CD4-positive, alpha-beta T cell treated with Interleukin-17A for 4 hours (primary cell): ENCODE measurements at places on chromosomes 16 and 17.

GRCh38 chr16:73735018-73735417 is 561.6 kb upstream of the PSMD7 start:
- DNase-seq, result no peak

- DNase-seq, result peak; percentile 63
Measured at GRCh38 chr16:67029254-67030096, 526 bp downstream of the CBFB start.

DNA sequence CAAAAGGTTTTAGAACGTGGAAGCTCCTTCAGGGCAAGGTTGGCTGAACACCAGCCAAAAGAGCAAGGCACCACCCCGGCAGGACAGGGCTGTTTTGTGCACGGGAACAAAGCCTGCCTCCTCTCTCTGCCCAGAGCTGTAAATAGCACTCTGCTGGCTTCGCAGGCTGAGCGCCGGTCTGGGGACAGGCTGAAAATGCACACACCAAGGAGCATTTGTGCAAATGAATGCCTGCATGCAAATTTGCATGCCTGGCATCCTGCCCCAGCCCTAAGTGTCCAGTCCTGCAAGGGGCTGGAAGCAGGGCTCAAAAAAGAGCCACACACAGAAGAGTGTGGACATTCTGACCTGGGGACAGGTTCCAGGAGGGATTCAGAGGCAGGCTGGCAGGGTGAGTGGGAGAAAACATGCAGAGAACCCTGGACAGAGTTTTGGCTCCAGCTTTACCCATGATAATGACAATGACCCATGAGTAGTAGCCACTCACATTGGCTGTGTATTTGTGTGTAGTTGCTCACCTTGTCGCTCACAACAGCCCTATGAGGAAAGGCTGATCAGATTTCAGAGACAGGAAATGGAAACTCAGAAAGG is 11.7 kb downstream of the ABAT start:
- DNase-seq, result no peak

DNA sequence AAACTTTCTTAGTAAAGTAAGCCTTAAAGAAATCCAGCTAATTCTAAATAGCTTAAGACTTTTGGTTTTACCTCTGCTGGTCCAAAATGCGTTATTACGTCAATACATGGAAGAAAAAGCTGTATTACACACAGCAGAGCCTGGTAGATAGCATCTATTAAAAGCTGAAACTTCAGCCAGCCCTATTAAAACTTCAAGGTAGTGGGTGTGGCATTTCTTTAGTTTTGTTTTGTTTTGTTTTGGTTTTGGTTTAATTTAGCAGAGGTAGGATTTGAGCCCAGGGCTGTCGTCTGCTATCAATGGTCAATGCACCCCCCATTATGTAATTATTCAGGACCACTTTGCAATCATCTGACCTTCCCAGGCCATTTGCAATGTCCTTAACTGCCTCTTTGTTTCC is 318.4 kb upstream of the MAF start:
- no peak for DNase-seq

GRCh38 chr17:65618516-65618915 is 57.1 kb upstream of the AXIN2 start:
- no peak for DNase-seq

DNA sequence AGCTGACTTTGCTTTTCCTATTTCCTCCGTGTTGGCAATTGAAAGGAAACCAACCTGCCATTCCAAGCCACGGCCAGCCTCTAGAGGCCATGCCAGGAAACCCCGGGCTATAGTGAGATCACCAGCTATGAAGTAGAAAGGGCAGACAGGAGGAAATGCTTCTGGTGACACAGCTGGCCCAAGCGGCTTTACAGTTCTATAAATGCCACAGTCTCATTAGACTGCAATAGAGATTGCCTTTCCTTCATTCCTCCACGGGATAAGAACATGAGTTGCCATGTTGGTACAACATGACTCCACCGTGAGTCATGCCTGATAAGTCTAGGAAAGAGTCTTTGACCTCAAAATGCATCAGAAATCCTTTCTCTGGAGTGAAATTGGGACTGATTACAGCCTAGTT is 384.9 kb downstream of the GRIN2A start:
- DNase-seq, result no peak

GRCh38 chr17:14672830-14673229 is 371.9 kb downstream of the HS3ST3B1 start:
- DNase-seq, result no peak

GRCh38 chr17:64385187-64386083 is 5.2 kb downstream of the PECAM1 start:
- peak; percentile 34 for DNase-seq

- DNase-seq, result peak; percentile 73
Measured at GRCh38 chr16:85717393-85718152, 28.8 kb upstream of the GINS2 start.

DNA sequence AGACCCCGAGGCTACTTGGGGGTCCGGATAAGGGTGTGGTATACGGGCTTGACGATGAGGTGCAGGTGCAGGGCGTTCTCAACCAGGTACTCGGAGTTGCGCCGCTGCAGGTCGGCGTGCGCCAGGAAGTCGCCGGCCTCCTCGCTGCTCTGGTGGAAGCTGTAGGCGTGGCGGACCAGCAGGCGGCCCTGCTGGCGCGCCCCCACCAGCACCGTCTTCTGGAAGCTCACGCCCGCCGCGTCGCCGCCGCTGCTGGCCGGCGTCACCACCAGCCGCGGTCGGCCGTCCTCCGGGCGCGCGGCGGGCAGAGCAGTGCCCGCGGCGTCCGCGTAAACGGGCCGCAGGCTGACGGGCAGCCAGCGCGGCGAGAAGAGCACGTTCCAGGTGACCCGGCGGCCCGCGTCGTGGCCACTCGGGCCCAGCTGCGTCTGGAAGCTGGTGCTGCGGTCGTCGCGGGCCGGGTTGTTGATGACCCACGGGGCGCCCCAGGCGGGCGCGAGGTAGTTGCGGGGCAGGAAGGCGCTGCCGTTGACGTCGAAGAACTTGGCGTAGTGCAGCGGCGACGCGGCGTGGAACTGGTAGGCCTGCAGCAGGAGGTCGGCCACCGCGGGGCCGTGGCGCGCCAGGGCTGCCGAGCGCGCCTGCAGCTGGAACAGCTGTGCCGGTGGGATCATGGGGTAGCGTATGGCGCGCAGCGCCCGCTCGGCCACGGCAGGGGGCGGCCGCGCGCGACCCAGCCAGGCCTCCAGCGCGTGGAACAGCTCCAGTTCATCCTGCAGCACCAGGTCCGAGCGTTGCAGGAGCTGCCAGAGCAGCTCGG is 4.8 kb downstream of the BTBD17 start:
- peak; percentile 23 for DNase-seq

GRCh38 chr17:4444782-4445473 is 11.2 kb downstream of the SPNS3 start:
- no peak for DNase-seq

GRCh38 chr17:77572065-77572601 is 386.4 kb upstream of the TNRC6C start:
- DNase-seq, result no peak

DNA sequence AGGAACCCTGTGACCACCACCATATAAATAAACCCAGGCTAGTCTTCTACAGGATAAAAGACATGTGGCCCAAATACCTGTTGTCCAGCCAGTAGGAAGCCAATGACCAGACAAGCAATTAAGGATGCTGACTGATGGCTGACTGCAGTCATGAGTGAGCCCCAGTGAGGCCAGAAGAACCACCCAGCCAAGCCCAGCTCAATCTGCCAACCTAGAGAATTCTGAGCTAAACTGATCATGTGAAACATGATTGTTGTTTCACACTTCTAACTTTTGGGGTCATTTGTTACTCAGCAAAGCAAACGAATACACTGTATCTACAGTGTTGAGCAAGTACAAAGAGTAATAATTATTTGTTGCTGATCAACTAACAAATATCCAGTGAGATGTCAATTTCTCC is 86.4 kb downstream of the DNAH3 start:
- no peak for DNase-seq

DNA sequence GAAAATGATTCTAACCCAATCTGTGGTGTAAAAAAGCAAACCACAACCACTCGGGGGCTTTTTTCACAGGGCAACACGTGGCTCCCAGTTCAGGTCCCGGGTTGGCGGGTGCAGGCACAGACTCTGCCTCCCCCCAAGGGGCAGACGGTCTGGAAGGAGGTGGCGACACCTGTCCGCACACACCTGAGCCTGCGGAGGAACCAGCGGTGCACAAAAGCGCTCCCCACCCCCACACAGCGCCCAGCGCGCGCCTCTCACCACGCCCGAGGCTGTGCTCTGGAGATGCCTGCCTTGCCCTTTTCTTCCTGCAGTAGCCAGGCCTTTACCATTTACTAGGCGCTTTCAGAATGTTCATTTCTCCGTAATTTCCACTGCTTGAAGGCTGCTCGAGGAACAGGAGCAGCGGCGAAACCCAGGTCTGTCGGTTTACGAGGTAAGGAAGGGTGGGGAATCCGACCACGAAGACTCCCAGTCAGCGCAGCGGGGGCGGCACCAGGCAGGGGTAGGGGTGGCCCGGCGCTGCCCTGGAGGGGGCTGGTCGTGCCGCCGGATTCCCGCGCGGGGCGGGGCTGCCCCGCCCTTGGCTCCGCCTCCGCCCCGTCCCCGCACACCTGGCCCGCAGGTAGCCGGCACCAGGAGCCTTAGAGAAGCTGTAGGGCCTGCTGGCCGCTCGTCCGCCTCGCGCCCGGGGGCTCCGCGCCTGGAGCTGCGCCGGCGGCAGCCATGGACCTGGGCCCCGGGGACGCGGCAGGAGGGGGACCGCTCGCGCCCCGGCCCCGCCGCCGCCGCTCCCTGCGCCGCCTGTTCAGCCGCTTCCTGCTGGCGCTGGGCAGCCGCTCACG is at the start of gene USP43:
TSS of gene USP43 (plus strand) at position 608 of the 842 bp plus-strand sequence. CDS start at position 724, 116 bp downstream.
- peak; percentile 9 for DNase-seq

DNA sequence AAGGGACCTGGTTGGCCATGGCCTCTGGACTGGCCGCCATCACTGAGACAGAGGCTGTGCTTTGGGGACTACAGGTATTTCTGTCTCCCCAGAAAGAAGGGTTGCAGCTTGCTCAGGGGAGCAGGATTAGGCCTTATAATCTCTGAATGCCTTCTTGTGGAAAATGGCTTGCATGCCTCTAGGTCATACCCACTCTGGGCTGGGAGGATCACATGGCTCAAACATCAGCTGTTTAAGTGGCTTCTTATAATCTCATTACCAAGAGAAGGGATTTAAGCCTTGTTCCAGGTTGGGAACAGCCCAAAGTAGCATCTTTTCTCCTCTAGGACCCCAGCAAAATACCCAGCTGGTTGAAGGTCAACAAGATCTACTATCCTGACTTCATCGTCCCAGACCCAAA is 19.1 kb downstream of the LIG3 start:
- no peak for DNase-seq
